Common myeloid progenitor, CD34-positive (primary cell): ENCODE measurements at places on chromosomes 11 and 22.

DNA sequence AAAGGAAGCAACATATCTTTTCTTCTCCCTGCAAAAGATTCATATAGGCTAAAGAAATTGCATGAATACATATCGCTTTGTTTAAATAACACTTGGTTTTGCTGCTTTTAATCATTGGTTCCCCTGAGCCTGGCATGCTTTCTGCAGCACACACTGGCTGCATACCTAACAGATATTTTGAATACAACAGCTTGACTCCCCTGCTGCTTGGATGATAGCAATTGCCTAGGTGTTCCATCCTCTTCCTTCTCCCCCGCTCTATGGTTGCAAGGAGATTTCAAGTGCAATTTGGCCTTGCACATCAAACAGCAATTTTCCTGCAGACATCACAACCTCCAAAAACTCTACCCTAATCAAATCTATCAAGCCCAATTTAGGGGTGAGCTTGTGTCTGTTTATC, 430.0 kb downstream of the NTM start:
- DNase-seq: no peak
- no peak overlapping the region for H3K27ac ChIP-seq
- H3K36me3 ChIP-seq: no peaks in the 10 kb centered on the region
- H3K4me3 ChIP-seq: no peak overlapping the region
- H3K27me3 ChIP-seq: peaks cover 3% of the 10 kb centered on the region

DNA sequence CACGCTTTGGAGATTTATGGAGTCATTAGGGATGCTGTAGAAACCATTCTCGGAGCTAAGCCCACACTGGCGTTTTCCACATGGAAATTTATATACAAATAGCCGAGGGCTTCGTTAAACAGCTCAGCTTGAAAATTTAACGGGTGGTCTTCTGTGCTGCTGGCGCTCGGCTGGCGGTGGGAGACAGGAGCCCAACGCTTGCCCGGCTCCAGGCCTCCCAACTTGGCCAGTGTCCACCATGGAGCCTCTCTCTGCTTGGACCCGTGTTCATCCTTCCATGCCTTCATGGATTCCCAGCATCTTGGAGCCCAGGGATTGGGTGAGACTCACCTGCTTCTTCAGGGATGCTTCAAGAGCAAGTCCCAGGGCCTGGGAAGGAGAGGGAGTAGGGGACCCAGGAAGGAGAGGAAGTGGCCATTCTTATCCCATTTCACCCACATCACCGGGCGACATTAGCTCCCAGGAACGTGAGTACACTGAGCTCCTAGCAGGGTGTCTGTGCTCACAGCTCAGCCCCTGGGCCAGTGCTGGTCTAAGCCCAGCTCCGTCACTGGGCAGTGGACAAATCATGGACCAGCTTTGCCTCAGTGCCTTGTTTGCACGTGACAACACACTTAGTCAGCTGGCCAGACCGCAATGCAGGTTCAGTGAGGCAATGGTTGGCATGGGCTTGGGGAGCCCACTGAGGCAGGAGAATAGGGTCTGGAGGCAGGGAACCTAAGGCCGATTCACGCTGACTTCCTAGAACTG, 944.3 kb downstream of the BRD1 start:
- no peaks in the 10 kb centered on the region for H3K27me3 ChIP-seq

- no peak overlapping the region for H3K27ac ChIP-seq
- H3K27me3 ChIP-seq: peaks cover 2% of the 10 kb centered on the region
- H3K36me3 ChIP-seq: no peaks in the 10 kb centered on the region
Measured at GRCh38 chr11:77479746-77480352, 6.0 kb upstream of the PAK1 start.

DNA sequence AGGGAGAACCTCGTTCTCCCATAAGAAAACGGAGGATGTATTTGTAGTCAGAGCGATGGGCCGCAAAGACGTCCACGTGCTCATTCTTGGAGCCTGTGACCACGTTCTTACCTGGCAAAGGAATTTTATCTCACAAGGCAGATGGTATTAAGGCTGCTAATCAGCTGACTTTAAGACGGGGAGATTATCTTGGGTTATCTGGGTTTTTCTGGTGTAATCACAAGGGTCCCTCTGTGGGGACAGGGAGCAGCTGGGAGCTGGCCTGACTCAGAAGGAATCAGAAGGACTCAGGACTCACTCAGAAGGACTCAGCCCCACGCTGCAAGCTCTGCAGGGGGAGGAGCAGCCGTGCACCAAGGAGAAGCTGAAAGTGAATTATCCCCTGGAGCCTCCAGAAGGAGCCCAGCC, 7.5 kb upstream of the SIGIRR start:
- H3K4me1 ChIP-seq: no peaks in the 10 kb centered on the region
- no peaks in the 10 kb centered on the region for H3K36me3 ChIP-seq
- no peaks in the 10 kb centered on the region for H3K27me3 ChIP-seq
- H3K4me3 ChIP-seq: no peak overlapping the region

DNA sequence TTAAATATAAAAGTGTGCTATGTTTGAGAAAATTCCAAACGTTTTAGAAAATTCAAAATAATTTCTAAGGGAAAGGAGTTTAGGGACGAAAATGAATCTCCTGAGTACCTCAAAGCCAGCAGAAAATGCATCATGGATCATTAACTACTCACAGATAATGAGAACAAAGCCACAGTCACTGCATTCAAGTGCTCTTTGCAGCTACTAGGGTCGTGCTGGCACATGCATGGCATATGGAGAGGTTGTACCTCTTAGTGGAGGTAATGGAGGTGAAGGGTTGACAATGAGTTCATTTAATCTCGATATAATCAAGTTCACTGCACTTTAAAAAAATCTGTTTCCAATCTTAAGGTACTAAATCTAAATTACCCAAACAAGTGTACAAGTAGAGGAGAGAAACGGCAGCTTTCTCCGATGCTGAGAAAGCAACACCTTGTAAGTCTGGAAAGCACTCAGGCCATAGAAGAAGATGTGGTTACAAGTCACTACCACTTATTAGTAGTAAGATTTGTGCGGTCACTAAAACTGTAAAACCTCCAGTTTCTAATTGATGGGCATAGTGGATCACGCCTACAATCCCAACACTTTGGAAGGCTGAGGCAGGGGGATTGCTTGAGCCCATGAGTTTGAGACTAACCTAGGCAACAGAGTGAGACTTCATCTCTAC, 261.1 kb upstream of the ANO3 start:
- no peak overlapping the region for H3K4me3 ChIP-seq
- no peak overlapping the region for H3K27ac ChIP-seq
- H3K4me1 ChIP-seq: no peaks in the 10 kb centered on the region
- H3K27me3 ChIP-seq: no peaks in the 10 kb centered on the region

DNA sequence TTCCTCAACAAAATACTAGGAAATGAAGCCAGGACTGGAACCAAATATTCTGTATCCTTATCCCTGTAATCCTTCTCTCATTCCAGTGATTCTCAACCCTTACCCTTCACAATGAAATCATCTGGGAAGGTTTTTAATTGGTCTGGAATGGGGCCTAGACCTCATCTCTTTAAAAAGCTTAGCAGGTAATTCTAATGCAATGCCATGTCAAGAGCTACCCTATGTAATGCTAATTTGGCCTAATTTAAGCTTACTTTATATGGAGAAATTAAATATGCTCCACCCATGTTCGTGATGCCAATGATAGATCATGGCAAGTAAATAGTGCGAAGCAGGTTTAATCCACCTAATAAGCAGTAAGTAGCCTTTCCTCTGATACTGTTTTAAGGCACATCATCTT, 101.7 kb downstream of the SGSM3 start:
- H3K27me3 ChIP-seq: no peaks in the 10 kb centered on the region
- H3K4me3 ChIP-seq: no peak overlapping the region
- no peak overlapping the region for H3K27ac ChIP-seq
- H3K36me3 ChIP-seq: no peaks in the 10 kb centered on the region
- no peak for DNase-seq
- peaks cover 2% of the 10 kb centered on the region for H3K4me1 ChIP-seq

- peaks cover 4% of the 10 kb centered on the region for H3K36me3 ChIP-seq
- H3K4me1 ChIP-seq: peaks cover 68% of the 10 kb centered on the region
- DNase-seq: peak; percentile 45
- no peaks in the 10 kb centered on the region for H3K27me3 ChIP-seq
- peak overlapping the region; percentile 44 for H3K4me3 ChIP-seq
Measured at GRCh38 chr11:116930177-116930576, 92.8 kb upstream of the APOA1 start.

GRCh38 chr11:125226031-125226430, 61.5 kb downstream of the PKNOX2 start:
- H3K27ac ChIP-seq: no peak overlapping the region
- no peaks in the 10 kb centered on the region for H3K4me1 ChIP-seq
- no peak for DNase-seq

DNA sequence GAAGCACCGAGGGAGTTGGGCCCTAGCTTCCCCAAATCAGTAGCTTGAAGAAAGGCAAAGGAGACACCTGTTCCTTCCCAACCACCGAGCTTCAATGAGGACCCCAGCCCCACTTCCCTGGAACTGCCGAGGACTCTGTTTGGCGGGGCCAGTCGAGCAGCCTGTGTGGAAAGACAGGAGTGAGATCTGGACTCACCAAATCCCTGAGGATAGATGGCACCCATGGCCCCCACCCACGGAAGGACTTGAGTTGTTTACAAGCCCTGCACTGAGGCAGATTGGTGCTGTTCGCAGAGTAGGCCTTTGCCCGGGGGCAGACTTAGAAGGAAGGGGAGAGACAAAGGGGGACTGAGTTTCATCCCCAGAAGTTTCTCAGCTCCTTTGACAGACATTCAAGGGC, 64.6 kb downstream of the FEZ1 start:
- H3K4me3 ChIP-seq: no peak overlapping the region
- no peak overlapping the region for H3K27ac ChIP-seq
- H3K4me1 ChIP-seq: no peaks in the 10 kb centered on the region
- no peaks in the 10 kb centered on the region for H3K36me3 ChIP-seq
- DNase-seq: no peak
- H3K27me3 ChIP-seq: peaks cover 19% of the 10 kb centered on the region

GRCh38 chr11:10581481-10582019, 13.1 kb upstream of the LYVE1 start:
- DNase-seq: peak; percentile 95
- H3K36me3 ChIP-seq: no peaks in the 10 kb centered on the region
- peaks cover 61% of the 10 kb centered on the region for H3K4me1 ChIP-seq
- H3K4me3 ChIP-seq: no peak overlapping the region

DNA sequence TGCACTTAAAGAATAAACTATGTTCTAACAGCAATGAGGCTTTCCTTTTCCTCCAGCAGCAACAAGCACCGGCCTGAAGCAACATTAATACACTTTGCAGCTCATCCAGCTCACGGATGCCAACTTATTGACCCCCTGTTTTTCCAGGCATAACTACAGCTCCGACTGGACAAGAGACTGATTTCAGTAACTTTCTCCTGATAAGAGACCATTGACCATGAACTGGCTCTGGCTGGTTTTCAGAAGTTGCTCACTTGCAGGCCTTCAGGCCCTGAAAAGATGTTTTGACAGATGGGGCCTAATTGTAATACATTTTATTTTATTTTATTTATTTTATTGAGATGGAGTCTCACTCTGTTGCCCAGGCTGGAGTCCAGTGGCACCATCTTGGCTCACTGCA, 27.5 kb downstream of the GGT5 start:
- no peak overlapping the region for H3K27ac ChIP-seq
- no peaks in the 10 kb centered on the region for H3K27me3 ChIP-seq
- DNase-seq: no peak

- H3K4me1 ChIP-seq: peaks cover 3% of the 10 kb centered on the region
- H3K27ac ChIP-seq: no peak overlapping the region
- H3K27me3 ChIP-seq: peaks cover 10% of the 10 kb centered on the region
- no peak overlapping the region for H3K4me3 ChIP-seq
- H3K36me3 ChIP-seq: no peaks in the 10 kb centered on the region
Measured at GRCh38 chr11:69887841-69888427, 68.7 kb upstream of the FGF3 start.

DNA sequence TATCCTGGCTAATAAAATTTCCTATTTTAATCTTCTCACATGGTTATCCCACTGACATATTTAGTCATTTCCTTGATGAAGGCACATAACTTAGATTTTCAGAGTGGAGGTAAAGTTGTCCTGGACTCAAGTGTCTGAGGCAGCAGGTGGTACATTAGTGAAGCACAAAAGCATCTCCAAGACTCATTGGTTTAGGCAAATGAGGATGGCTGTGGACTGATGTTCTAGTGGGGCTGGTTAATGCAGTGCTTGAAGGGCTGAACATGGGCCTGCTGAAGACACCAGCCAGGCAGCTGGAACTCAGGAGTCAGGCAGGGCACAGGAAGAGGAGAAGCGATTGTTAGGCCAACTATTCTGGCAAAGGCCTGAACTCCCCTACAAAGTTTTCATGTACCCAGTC, 76.3 kb upstream of the SESN3 start:
- H3K27ac ChIP-seq: no peak overlapping the region
- no peak overlapping the region for H3K4me3 ChIP-seq
- H3K27me3 ChIP-seq: no peaks in the 10 kb centered on the region
- no peak for DNase-seq
- H3K36me3 ChIP-seq: no peaks in the 10 kb centered on the region

GRCh38 chr11:48055292-48056132, 75.2 kb downstream of the PTPRJ start:
- H3K4me1 ChIP-seq: peaks cover 27% of the 10 kb centered on the region
- no peaks in the 10 kb centered on the region for H3K27me3 ChIP-seq
- peak; percentile 87 for DNase-seq

GRCh38 chr11:79253280-79253679, 187.6 kb downstream of the TENM4 start:
- no peaks in the 10 kb centered on the region for H3K27me3 ChIP-seq
- H3K36me3 ChIP-seq: no peaks in the 10 kb centered on the region
- H3K27ac ChIP-seq: no peak overlapping the region
- no peaks in the 10 kb centered on the region for H3K4me1 ChIP-seq
- no peak for DNase-seq

DNA sequence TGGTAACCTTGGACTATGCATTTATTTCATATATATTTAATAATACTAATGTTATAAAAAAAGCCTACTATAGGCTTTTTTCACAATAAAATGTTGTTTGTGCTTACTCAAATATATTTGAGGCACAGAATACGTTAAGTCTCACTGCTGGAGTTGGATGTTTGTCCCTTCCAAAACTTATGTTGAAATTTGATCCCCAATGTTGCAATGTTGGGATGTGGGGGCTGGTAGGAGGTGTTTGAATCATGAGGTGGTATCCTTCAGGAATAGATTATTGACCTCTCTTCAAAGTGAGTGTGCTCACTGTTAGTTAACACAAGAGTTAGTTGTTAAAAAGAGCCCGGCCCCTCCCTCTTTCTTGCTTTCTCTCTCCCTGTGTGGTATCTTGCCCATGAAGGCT, 1295.9 kb downstream of the JRKL start:
- H3K27ac ChIP-seq: no peak overlapping the region
- no peaks in the 10 kb centered on the region for H3K36me3 ChIP-seq
- peaks cover 4% of the 10 kb centered on the region for H3K4me1 ChIP-seq

GRCh38 chr11:119772641-119773415, 43.8 kb upstream of the NECTIN1 start:
- no peaks in the 10 kb centered on the region for H3K36me3 ChIP-seq
- no peaks in the 10 kb centered on the region for H3K4me1 ChIP-seq
- H3K27ac ChIP-seq: no peak overlapping the region
- H3K4me3 ChIP-seq: no peak overlapping the region
